CD8-positive, alpha-beta memory T cell (primary cell): ENCODE measurements at places on chromosomes 3 and 15. TPM values are rescaled to one million over a fixed set of nuclear protein-coding genes. Genes with fewer than 3 reads are reported as not detected.

DNA sequence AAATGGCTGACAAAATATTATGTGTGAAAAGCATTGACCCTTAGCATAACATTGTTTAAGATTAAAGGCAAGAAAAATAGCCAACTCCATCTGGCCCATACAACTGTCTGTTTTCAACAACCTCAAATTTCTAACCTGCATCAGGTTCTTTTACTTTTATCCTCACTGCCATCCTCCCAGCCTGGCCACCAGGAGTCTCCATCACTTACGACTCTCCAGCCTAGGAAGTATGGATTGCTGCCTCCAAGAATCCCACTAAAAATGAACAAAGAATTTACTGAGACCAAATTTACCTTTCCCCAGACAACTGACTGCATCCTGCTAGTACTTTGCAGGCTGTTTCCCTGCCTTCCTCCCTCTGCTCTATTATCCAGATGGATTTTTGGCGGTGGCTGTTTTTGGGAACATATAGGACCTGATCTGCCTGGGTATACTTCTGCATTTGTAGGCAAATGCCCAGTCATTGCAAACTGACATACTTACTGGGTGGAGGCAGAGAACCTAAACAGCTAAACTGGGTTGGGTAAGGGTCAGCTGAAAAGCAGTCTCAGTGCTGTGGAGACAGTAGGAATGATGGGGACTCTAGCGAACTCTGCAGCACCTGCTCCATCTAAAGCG lies 144.2 kb downstream of the GHSR start:
- DNase-seq: no peak

GRCh38 chr15:78212546-78213424 lies 21.6 kb downstream of the ACSBG1 start:
- DNase-seq: no peak

- DNase-seq: no peak
These were observed 64.9 kb downstream of the CMSS1 start for GRCh38 chr3:99882436-99883137.

GRCh38 chr15:45199136-45199810 lies 11.5 kb upstream of the SHF start:
- DNase-seq: peak; percentile 47

DNA sequence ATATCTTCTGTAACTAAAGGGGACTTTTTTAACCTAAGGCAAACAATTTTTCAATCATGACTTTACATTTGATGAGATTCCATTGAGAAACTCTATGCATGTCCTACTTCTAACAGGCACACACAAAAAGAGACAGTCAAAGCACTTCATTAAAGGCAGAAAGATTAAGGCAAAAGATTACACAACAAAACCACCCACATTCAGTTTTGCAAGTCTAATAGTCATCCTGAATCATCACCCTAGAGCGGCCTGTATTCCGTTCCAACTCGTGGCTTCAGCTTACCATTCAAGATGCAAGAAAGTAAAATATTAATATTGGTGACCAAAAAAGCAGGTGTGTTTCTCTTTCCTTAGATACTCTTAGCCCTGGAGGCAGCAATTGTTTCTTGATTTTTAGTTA lies 205.9 kb downstream of the P3H2 start:
- no peak for DNase-seq

DNA sequence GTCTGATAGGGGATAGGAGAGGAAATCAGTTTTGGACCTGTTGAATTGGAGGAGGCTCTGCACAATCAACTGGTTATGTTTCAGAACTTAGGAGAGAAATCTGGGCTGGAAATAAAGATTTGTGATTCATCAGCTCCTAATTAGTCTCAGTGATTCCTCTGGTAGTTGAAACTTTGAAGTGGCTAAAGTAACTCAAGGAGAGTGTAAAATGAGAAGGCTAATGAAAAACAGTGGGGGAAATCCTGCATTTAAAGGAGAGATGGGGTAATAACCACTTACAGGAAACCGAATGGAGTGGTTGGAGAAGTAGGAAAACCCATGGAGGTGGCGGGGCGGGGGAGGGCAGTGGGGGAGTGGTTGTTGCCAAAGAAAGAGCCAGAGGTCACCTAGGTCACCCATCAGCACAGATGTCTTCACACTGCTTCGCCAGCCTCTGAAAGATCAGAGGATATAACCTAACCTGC lies 32.6 kb downstream of the MAP2K5 start:
- no peak for DNase-seq

DNA sequence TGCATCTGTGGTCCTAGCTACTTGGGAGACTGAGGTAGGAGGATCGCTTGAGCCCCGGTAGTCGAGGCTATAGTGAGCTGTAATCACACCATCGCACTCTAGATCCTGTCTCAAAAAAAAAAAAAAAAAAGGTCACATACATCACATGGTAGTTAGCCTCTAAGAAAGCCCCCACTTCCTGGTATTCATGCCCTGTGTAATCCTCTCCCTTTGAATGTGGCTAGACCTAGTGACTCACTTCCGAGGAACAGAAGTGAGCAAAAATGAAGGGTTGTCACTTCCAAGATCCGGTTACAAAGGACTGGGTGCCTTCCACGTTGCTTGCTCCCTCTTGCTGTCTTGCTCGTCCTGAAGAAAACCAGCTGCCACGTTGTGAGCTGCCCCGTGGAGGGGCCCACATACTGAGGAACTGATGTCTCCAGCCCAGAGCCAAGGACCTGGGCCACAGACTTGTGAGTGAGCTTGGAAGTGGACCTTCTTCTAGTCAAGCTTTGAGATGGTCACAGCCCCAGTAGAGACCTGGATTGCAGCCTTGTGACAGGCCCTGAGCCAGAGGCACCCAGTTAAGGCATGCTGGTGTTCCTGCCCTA lies 12.6 kb upstream of the LCTL start:
- DNase-seq: no peak

DNA sequence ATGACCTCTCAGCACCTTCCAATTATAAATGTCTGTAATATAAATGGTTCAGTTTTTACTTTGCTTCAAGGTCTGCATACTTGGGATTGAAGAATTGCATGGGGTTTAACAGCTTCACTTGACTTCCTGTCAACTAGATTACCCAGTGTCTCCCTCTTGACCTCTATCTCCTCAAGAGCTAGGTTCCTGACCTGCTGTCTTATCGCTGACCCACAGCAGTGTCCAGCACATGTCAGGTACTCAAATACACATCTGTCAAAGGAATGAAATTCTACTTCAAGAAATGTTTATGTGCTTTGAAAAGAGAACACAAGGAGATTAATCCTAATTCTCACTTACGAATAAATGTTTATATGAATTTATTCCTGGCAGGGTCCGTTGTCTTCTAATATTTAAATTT lies 284.5 kb downstream of the SLC9A9 start:
- DNase-seq: no peak

GRCh38 chr15:57626713-57627440 lies 35.2 kb downstream of the MYZAP start:
- no peak for DNase-seq

DNA sequence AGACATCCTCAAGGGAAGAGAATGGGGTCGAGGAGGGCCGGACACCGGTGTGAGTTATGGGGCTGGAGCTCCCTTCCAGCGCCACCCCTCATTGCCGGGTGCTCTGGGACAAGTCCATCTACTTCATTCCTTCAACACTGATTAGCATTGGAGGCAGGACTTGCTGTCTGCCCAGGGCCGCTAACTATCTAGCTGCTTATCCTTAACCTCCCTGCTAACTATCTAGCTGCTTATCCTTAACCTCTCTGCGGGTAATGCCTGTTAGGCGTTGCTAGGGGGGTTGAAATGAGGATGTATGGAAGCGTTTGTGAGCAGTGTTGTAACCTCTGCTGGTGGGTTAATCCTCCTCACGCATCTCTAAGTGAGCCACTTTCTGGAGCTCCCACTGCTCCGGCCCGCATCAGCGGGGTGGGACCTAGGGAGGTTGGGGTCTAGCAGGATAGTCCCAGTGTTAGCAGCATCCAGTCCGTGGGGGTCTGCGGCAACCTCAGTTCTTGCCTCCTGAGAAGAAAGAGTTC lies 10.9 kb upstream of the CHAC1 start:
- no peak for DNase-seq

- DNase-seq: no peak
These were observed 5.3 kb upstream of the APEH start for GRCh38 chr3:49668861-49669260.

DNA sequence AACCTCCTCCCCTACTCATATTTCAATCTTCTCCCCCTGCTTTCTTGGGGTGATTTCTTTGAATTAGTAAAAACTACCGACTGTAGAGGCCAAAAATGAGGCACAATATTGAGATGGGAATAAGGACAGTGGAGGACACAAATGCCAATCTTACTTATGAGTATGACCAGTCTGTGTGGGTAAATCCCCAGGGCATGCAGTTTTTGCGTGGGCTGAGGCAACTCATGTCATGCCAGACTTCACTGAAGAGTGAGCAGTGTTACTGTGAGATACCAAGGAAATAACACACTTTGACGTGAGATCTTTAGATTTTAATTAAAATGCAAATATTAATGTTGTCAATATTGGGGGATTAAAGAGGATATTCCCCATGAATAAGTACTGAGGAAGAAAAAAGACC lies 254.3 kb upstream of the ICE2 start:
- DNase-seq: no peak

DNA sequence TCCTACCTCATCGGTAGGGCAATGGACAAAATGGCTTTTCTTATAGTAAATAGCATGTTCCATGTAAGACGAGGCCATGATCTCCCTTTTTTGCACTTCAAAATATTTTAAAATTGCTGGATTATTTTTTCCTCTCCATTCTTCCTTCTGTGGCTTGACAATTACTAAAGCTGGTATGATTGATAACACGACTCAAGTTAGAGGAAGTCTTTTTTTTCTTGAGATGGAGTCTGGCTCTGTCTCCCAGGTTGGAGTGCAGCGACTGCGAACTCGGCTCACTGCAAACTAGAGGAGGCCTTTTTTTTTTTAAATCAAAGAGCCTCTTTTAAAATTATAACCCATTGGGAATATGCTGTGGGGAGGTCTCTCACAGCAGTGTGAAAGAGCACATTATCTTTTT lies 124.5 kb upstream of the TBL1XR1 start:
- no peak for DNase-seq

DNA sequence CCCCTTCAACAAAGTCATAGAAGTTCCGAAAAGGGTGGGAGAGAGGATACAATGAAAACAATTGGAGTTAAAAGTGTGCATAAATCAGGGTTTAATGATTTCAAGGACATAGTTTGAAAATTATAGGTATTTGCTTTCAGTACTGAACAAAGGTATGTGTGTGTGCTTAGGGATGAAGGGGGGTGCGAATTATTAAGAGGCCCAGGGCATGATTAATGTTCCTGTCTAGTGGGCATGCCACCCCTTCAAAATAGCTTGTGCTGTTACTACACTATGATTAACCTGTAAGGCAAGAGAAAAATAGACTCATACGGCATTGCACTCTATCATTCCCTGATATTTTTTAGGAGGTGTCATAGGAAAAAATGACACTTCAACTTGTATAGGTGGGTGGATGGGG lies 731.6 kb downstream of the NAALADL2 start:
- DNase-seq: no peak

- no peak for DNase-seq
These were observed 9.7 kb upstream of the LARP6 start for GRCh38 chr15:70863450-70864218.

- no peak for DNase-seq
These were observed 9.6 kb downstream of the CLDND1 start for GRCh38 chr3:98513091-98513511.

DNA sequence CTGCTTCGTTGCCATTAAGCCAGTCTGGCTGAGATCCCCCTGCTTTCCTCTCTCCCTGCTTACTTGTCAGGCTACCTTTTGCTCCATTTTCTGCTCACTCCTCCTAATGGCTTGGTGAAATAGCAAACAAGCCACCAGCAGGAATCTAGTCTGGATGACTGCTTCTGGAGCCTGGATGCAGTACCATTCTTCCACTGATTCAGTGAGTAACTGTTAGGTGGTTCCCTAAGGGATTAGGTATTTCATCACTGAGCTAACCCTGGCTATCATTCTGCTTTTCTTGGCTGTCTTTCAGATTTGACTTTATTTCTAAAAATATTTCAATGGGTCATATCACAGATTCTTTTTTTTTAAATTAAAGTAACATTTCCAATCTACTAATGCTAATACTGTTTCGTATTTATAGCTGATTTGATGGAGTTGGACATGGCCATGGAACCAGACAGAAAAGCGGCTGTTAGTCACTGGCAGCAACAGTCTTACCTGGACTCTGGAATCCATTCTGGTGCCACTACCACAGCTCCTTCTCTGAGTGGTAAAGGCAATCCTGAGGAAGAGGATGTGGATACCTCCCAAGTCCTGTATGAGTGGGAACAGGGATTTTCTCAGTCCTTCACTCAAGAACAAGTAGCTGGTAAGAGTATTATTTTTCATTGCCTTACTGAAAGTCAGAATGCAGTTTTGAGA lies 25.0 kb downstream of the CTNNB1 start:
- no peak for DNase-seq

C3orf52 gene
- 0.12 TPM for polyA plus RNA-seq

CCDC71 gene
- polyA plus RNA-seq: 0.94 TPM

PSTPIP1 gene
- polyA plus RNA-seq: 83.1 TPM

SERINC4 gene
- 2.2 TPM for polyA plus RNA-seq

IFT57 gene
- polyA plus RNA-seq: 33.2 TPM

PRC1 gene
- polyA plus RNA-seq: 3.4 TPM

ZNF445 gene
- polyA plus RNA-seq: 3.2 TPM
